ENCODE measurements at places on chromosomes 2 and 18.

- no peak for DNase-seq
Observed at GRCh38 chr18:50127516-50128210, 67.3 kb downstream of the MYO5B start.

DNA sequence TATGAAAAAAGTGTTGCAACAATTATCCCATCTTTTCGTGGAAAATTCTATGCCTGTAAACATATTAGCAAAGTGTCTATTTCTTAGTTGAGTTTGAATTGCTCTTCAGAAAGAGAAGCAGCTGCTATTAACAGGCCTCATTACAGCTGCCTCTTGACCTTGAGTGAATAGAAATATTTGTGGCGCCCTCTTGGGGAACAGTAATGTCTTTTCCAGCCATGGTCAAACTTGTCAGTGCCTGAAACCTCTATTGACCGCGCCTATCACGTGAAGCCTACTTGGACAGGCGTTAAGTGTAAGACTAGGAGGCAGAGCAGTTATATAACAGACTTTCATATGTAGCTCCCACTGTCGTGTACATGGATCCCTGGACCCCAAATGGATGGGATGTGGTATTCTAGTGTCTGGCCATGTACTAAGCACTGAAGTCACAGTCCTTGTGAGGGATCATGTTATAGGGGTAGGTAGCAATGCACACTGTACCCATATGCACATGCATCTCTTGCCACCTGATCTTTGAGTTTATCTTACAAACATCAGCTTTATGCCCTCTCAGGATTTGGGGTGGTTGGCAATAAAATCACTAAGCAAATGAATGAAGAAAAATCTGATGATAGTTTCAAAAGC lies 245.0 kb downstream of the PTGR3 start:
- no peak for DNase-seq

GRCh38 chr18:26723981-26724380 lies 141.5 kb downstream of the AQP4 start:
- DNase-seq = no peak

- DNase-seq = no peak
Observed at GRCh38 chr2:231685349-231686191, 22.8 kb upstream of the PTMA start.

- no peak for DNase-seq
Observed at GRCh38 chr18:22434973-22435608, 17.4 kb upstream of the CTAGE1 start.

GRCh38 chr2:3563521-3563976 lies 5.4 kb upstream of the RNASEH1 start:
- DNase-seq = no peak

GRCh38 chr18:73737990-73738389 lies 409.6 kb downstream of the FBXO15 start:
- DNase-seq = no peak

- DNase-seq = no peak
Observed at GRCh38 chr2:122019724-122020123, 264.3 kb downstream of the TSN start.

DNA sequence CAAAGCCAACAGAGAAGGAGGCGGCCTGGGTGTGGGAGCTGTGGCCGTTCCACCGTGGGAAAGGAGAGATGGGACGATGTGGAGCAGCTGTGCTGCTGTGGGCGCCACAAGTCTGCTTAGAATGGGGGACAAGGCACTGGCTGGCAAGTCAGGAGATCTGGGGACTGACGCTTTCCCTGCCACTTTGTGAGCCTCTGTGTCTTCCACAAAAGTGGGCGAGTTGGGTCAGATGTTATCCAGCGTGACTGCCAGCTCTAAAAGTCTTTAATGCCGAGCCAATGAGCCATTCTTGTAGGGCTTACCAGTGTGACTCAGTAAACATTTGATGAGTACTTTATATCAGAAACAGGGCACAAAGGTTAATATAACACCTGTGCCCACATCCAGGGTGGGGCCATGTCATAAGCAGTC lies 113.6 kb upstream of the MGAT5 start:
- DNase-seq = no peak

GRCh38 chr18:75211002-75211621 lies 515 bp downstream of the TSHZ1 start:
- no peak for DNase-seq

DNA sequence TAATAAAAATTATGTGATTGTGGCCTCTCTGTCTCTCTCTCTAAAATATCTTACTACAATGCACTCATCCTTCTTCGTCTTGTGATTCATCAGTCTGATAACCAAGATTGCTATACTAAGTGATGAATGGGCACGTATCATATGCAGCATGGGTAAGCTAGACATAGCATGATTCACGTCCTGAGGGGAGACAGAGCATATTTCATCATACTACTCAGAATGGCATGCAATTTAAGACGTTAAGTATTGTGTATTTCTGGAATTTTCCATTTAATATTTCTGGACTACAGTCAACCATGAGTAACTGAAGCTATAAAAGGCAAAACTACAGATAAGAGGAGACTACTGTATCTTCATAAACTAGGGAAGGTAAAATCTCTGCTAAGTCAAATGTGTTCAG lies 97.0 kb upstream of the CD226 start:
- DNase-seq = no peak

GRCh38 chr2:76998704-76999103 lies 523.5 kb downstream of the LRRTM4 start:
- no peak for DNase-seq

DNA sequence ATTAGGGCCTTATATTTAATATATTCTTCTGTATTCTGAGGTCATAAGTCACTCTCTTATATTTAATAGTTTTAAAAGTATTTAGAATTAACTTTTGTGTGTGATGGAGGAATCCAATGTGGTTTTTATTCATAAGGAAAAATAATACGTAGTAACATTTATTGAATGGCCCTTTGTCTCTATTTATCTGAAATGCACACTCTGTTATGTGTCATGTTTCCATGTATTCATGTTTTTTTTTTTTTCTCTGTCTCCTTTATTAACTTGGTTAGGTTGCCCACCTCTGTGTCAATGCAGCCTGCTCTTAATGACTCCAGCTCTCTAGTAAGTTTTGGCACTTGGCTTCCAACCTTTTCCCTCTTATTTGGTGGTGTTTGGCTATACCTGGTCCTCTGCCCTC lies 33.8 kb downstream of the RNF144A start:
- DNase-seq = no peak

DNA sequence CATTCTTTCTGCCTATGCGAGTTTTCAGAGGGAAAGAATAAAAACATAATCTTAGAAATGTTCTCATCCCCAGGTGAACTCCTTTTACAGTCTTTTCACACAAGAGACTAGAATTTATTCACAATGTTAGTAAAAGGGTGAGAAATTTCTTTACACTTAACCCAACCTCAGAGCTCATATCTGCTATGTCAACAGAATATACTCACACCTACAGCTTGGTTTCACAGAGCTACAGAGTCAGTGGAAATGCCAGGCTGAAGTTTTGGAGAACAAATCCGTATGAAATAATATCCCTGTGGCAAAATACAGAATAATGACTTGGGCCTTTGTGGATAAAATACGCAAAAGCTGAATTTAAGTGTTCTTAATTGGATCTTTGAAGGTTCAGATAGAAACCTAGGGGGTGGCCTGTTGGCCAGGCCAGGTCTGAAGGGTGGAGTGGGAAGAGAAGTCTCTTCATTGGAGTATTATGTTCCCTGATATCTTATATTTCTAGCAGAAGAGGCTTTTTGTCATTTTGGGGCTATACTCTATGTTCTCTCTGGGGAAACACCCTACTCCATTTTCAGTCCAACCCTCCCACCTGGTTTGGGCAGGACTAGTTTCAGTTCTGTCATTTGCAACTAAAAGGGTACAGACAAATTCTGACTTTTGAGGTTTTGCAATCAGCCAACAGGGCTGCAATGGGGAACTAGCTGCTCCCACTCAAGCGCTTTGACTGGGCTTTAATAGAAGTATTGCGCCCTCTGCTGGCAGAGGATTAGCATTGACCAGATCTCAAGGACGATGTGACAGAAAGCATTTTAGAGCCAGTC lies 25.7 kb downstream of the FBXO48 start:
- peak; percentile 76 for DNase-seq

- no peak for DNase-seq
Observed at GRCh38 chr18:51082571-51083267, 52.7 kb downstream of the SMAD4 start.

DNA sequence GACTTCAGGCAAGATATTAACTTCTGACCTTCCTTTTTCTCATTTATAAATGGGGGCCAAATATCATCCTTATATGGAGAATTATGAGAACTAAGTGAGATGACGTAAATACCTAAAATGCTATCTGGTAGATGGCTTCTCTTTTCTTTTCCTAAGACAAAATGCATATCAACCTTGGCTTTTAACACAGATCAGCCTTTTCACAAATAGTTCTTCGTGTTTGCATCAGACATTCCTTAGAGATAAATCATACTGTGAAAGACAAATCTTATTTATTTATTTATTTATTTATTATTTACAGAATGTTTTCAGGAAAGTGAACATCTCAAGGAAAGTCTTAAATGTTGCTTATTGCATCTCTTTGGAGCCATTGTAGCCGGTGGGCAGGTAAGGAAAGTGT lies 62.8 kb downstream of the NBEAL1 start:
- no peak for DNase-seq

- no peak for DNase-seq
Observed at GRCh38 chr18:79848579-79849327, 51.0 kb downstream of the KCNG2 start.

DNA sequence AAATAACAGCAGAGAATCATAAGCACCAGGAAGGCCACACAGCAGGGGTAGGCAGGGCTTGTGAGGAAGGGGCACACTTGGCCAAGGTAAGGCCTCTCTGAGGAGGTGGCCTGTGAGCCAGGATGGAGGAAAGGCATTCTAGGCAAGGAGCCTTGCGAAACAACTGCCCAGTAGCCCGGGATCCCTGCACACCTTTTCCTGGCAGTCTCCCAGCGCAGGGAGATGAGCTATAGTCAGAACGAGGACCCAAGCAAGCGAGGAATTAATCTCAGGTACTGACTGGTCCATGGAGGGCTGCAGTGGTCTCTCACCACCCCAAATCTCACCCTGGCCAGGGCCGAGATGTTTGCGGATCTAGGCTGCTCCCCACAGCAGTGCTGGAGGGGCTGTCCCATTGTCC lies 64.9 kb upstream of the STPG4 start:
- no peak for DNase-seq

GRCh38 chr2:100422320-100423055 lies 5.0 kb upstream of the CHST10 start:
- no peak for DNase-seq

DNA sequence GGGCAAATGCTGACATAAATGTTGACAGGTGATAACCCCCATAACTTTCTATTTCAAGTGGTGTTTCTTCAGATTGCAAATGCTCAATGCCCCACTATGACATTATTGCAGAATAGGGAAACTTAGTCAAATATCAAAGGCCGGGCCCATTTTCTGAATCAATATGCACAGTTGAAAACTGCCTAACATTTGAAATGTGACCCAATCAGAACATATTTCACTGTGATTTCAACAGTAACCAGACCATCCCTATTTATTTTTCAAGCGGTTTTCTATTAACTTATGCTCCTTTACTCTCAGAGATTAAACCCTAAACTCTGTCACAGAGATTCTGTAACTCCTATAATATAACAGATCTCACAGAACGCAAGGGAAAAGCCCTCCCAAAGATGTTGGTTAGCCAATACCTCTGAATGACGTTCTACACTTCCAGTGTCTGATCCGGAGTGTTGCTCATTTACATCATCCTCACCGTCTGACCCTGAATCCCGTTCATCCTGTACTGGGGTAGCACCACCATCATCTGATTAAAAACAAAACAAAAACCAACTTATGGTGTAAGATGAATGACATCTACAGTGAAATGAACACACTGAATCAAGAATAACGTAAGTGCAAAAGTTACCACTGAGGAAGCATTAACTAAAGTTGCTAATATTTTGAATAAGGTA lies 2.9 kb downstream of the IWS1 start:
- no peak for DNase-seq

- no peak for DNase-seq
Observed at GRCh38 chr2:227415538-227416424, 28.0 kb upstream of the SCYGR1 start.

DNA sequence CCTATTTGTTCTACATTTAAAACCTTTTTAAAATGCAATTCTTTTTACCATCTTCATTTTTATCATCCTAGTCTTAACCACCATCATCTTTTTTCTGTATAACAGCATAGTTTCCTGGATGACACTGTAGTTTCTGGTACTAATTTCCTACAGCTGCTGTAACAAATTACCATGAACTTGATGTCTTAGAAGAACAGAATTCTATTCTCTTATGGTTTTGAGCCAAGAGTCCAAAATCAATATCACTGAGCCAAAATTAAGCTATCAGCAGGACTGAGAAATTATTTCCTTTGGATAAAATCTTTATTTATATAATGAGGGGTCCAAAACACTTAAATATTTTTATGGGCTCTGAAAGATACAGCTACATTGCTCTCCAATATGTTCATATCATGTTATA lies 539.3 kb downstream of the METTL4 start:
- no peak for DNase-seq

DNA sequence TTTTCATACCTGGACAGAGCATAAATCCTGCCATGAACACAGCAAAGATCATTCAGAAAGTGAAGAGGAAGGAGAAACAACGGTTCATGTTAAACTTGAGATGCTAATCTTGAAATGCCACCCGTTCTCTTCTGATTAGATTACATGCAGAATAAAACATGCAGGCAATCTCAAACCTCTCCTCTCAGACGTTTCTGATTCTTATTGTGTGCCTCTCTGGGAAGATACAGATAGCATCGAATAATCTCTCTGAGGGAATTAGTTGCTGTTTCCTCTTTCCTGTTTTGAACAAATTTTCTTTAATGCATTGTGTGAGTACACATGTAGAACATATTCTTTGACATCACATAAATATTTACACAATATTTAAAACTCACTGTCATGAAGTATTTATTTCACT lies 313.4 kb downstream of the PRKCE start:
- DNase-seq = no peak

- no peak for DNase-seq
Observed at GRCh38 chr2:135913727-135914365, 37.6 kb upstream of the MCM6 start.

DNA sequence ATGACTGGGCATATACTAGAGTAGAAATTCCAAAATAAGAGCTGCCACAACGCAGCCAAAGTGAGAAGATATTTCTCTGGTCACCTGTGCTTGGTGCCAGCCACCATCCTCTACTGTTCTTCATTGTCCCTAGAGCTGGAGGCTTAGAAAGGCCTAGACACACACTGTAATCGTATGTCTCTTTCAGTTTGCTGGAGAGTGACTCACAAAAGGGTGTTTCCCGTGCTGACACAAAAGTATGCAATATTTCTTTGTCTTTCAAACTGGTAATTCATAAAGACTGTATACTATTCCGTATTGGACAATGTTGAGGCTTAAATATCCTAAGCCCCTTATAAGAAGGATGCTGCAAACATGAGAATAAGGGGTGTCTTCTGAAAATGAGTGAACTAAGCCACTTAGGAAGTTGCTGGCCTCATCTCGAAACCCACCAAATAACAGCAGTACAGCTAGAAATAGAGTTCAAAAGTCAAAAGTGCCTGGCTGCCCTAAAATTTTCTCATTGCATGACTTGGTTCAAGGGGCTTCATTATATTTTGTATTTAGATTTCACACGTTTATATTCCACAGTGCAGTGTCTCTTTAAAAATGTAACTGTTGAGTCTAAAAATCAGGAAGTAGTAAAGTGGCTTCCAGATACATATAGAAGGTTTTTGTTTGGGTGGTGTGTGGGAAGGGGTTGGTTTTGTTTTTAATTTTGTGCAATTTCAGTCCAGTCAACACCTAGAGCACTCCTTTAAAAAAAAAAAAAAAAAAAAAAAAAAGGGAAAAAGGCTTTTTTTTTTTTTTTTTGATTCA lies 601.1 kb downstream of the ARHGAP15 start:
- no peak for DNase-seq

All from uterus (tissue), 4 donors.